Dorsolateral prefrontal cortex (tissue), 122 donors: ENCODE measurements at places on chromosomes 11 and 22. TPM values are rescaled to one million over a fixed set of nuclear protein-coding genes. Genes with fewer than 3 reads are reported as not detected.

The PRR33 gene
- not detected for total RNA-seq

The NXPE1 gene
- not detected for total RNA-seq

The OR4C15 gene
- total RNA-seq = not detected

The FADD gene
- total RNA-seq = 11.1 TPM

The GRK3 gene
- 55.4 TPM for total RNA-seq

The OR2AG1 gene
- total RNA-seq = not detected

DNA sequence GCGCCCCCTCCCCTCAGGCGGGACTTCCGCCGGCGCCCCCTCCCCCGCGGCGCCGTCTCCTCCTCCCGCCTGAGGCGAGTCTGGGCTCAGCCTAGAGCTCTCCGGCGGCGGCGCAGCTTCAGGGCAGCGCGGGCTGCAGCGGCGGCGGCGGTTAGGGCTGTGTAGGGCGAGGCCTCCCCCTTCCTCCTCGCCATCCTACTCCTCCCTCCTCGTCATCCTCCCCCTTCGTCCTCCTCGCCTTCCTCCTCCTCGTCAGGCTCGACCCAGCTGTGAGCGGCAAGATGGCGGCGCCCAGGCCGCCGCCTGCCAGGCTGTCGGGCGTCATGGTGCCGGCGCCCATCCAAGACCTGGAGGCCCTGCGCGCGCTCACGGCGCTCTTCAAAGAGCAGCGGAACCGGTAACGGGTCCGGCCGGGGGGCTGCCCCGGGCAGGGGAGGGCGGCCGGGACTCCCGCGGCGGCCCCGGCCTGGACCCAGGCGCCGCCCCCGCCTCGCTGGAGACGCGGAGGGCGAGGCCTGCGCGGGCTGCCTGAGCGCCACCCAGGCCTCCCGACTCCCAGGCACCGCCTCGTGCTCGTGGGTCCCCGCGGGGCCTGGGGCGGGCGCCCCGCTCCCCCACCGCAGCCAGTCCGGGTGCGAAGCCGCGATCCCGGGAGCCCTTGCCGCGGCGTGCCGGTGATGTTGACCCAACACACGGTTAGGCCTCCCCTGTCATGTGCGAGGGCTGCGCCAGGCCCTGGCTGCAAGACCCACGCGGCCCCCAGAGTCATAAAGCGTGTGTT lies at the start of gene ATXN10:
TSS of gene ATXN10 (plus strand) at position 52 of the 781 bp plus-strand sequence. CDS start at position 282, 230 bp downstream.
- peak; percentile 87 for DNase-seq

- DNase-seq = no peak
Measured at GRCh38 chr11:82986446-82986845, 84.9 kb downstream of the DDIAS start.

DNA sequence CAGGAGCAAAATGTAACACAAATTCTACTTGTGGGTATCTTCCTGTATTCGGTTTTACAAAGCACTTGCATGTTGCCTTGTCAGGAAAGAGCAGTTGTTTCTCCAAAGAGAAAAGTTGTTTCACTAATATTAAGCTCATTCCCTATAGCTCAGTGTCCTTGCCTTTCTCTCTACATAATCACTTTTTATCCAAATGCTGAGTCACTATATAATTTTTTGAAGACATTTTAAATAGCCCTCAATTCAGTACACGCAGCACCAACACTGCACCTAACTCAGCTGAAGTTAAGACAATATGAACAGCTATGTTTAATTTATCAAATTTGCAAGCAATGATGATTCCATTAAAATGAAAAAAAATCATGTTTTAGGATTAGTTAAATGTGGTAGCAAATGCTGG lies 14.5 kb upstream of the MRTFA start:
- DNase-seq = no peak

DNA sequence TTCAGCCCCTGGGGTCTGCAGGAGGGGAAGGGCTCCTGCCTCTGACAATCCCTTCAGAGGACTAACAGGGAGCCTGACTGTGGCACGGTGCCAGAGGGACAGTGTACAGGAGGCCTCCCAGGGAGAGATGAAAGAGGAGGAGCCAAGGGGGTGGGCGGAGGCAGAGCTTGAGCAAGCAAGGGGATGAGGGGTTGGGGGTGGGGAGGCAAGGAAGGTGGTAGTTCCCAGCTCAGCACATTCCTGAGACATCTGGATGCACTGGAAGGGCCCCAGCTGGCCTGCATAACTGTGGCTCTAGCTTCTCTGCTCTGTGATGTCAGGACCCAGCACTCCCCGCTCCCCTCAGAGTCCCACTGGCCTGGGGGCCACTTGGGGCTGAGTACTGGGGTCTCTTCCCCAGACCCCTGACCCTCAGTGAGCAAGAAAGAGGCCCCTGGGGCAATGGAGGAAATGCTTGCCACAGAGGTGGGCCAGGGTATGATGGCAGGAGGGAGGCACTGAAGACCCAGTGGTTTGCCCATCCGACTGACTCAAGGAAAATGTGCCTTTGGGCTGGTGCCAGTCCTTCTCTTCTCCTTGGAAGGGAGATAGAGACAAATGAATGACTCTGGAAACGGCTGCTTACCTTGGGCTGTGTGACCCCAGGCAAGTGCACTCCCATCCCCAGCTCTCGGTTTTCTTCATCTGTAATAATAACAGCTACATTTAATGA lies 13.3 kb downstream of the CREB3L1 start:
- DNase-seq = no peak

DNA sequence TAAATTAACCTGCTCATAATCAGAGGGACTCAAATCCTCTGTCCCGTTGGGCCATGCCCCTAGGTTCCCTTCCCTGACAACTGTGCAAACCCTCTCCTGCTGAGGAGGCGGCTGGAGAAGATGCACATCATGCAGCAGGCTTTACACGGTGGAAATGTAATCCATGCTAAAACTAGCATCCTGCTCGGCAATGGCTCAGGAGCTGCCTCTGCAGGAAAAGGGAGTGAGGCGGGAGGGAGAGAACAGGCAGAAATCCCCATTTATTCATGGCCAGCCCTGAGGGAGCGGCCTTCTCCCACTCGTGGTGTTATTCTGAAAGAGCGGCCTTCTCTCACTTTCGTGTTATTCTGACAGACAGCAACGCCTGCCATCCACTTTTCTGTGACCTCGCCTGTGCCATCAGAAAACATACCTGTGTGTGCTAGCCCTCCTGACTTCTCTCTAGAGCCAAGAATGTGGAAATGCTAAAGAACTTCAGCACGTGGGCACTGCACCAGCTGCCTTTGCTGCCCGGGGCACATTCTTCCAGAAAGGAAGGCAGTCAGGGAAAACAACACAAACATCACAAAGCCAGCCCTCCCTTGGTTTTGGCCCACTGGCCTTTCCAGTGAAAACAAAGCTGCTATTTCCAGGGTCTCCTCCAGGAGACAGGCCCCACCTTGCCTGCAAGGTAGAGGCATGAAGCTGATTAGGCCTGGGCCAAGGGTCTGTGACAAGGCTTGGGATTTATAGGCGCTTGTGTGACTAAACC lies 62.9 kb upstream of the BID start:
- DNase-seq = peak; percentile 70

- DNase-seq = no peak
Measured at GRCh38 chr11:65672982-65673381, 10.3 kb upstream of the RELA start.

- DNase-seq = peak; percentile 59
Measured at GRCh38 chr22:36277482-36278291, 24.8 kb downstream of the APOL1 start.

DNA sequence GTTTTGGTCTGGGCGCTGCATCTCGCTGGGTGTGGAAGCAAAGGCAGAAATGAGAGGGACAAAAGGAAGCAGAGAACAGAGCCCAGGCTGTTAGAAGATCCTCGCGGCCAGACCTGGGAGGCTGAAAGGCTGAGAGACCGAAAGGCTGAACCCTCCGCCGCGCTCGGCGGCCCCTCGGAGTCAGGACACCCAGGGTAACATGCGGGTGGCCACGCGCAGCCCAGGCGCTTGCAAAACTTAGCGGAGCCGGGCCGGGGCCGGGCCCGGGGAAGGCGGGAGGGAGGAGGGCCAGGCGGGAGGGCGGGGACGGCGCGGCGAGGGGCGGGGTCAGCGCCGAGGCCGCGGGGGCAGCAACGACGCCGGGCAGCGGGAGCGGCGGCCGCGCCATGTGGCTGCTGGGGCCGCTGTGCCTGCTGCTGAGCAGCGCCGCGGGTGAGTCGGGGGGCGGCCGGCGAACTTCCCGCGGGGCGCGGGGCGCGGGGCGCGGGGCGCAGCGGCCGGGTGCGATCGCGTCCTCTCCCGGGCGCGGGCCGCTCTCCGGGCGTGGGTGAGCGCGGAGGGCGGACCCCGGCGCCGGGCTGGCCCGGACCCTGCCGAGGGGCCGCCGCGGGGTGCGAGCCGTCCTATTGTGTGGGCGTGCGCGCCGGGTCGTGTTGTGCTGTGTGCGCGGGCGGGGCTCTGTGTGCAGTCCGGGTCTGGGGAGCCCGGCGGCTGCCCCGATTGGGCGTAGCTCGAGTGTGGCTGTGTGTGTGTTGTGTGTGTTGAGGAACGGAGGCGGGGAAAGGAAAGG lies at the start of gene LDLRAD3:
TSS of gene LDLRAD3 (plus strand) at position 350 of the 790 bp plus-strand sequence. CDS start at position 387, 37 bp downstream.
- peak; percentile 70 for DNase-seq

DNA sequence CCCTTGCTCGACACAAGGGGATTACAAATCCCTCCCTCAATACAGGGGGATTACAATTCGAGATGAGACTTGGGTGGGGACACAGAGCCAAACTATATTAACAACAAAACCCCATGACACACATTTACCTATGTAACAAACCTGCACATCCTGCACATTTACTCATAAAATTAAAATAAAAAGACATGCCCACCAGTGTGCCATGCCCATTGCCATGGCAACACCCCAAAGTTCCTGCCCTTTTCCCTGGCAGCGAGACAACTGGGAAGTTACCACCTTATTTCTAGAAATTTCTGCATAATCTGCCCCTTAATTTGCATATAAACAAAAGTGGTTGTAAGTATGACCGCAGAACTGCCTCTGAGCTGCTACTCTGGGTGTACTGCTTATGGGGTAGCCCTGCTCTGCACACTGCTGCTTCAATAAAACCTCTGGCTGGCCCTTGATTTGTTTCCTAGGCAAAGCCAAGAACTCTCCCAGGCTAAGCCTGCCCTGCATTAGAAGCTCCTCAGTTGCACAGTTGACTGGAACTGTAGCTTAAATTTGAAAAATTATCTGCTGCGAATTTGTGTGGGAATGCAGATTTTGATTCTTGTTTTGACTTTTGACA lies 8.6 kb upstream of the INCENP start:
- no peak for DNase-seq

- no peak for DNase-seq
Measured at GRCh38 chr11:103367650-103368049, 258.4 kb downstream of the DYNC2H1 start.

- DNase-seq = no peak
Measured at GRCh38 chr11:63243533-63243932, at the start of gene SLC22A25. Gene SLC22A25 (minus strand): TSS chr11:63243599. CDS start chr11:63229652, 13,947 bp downstream.

- no peak for DNase-seq
Measured at GRCh38 chr11:68838572-68838964, 3.1 kb downstream of the CPT1A start.

DNA sequence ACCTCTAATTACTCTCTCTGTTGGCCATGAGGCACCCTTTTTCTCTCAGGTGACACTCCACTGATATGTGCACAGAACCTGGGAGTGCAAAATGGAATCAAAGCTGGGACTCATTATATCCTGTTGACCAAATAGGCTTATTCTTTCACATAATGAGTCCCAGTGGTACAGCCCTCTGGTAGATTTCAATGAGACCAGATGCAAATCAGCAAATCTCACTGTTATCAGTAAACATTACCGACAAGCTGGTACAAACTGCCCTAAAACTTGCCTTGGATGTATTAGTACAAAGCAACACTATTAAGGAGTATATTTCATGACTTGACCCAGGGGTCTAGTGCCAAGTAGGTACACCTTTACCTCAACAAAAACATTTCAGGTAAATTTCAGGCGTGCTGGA lies 128.3 kb downstream of the DDX10 start:
- DNase-seq = no peak
